Calu3 (cell line): ENCODE measurements at places on chromosomes 12 and 14. TPM values are rescaled to one million over a fixed set of nuclear protein-coding genes. Genes with fewer than 3 reads are reported as not detected.

SERPINA10 gene
- not detected in 2 replicates for total RNA-seq

RNF212B gene
- not detected in 2 replicates for total RNA-seq

DNA sequence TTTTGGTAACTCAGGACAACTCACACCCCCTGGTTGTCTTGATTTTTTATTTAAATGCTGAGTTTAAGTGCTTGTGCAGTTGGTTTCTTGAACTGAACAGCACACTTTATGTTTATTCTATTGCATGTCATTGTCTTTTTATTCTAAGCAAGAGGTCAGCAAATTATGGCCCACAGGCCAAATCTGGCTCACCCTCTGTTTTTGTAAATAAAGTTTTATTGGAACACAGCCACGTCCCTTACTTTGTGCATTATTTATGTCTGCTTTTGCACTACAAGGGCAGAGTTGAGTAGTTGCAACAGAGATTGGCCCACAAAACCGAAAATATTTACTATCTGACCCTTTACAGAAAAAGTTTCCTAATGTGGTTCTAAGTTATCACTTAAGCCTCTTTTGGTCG lies 52.3 kb downstream of the SUDS3 start:
- no peak overlapping the region for H3K4me3 ChIP-seq
- H3K27me3 ChIP-seq = no peaks in the 10 kb centered on the region
- no peaks in the 10 kb centered on the region for H3K4me1 ChIP-seq

DNA sequence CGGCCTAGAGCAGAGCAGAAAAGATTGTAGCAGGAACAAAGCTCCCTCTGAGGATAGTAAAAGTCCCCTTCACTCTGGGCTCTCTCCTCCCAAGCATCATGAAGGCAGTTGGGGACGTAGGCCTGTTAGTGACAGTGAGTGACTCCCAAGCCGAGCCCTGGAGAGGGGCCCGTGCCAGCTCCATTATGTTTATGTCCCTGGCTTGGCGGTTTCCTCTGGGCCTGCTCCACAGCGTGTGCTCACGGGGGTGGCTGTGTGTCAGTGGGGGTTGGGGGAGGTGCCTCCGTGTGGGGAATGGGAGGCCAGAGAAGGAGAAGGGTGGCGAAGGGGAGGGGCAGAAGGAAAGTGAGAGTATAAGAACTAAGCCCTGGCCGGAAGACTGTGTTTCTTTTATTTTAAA lies 170.0 kb upstream of the VASH1 start:
- no peak overlapping the region for H3K4me3 ChIP-seq
- no peak overlapping the region for H3K27ac ChIP-seq
- no peaks in the 10 kb centered on the region for H3K36me3 ChIP-seq
- peaks cover 61% of the 10 kb centered on the region for H3K27me3 ChIP-seq
- no peak for DNase-seq
- no peaks in the 10 kb centered on the region for H3K4me1 ChIP-seq

GRCh38 chr12:20262119-20262518 lies 106.2 kb upstream of the PDE3A start:
- no peaks in the 10 kb centered on the region for H3K36me3 ChIP-seq
- H3K4me3 ChIP-seq = no peak overlapping the region
- no peaks in the 10 kb centered on the region for H3K27me3 ChIP-seq
- no peak overlapping the region for H3K27ac ChIP-seq
- no peak for DNase-seq

- H3K4me1 ChIP-seq = no peaks in the 10 kb centered on the region
- no peak for DNase-seq
- H3K27me3 ChIP-seq = no peaks in the 10 kb centered on the region
- H3K4me3 ChIP-seq = no peak overlapping the region
Observed at GRCh38 chr14:54787261-54787660, 115.4 kb downstream of the GCH1 start.

DNA sequence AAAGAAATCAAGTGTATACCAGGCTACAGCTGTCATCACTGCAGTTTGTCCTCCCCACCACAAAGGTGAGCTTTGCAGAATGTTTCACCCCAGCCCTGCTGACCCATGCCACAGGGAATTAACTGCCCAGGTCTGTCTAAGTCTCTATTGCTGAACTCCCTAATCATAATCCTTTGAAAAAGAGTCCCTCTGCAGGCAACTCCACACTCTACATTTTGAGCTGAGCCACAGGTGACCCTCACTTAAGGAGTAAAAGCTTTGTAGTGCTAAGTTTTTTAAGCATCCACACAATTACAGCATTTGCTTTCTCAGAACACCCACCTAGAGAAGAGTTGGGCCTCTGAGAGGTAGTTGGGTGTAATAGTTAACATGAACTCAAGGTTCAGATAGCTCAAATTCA lies 90.0 kb downstream of the C12orf50 start:
- H3K4me1 ChIP-seq = no peaks in the 10 kb centered on the region
- no peak overlapping the region for H3K4me3 ChIP-seq
- no peak for DNase-seq
- H3K27me3 ChIP-seq = no peaks in the 10 kb centered on the region
- no peaks in the 10 kb centered on the region for H3K36me3 ChIP-seq
- no peak overlapping the region for H3K27ac ChIP-seq

GRCh38 chr12:49295082-49295936 lies at the start of gene PRPH:
Gene PRPH (plus strand): TSS chr12:49295147. CDS start chr12:49295201, 54 bp downstream.
- H3K27ac ChIP-seq = no peak within 1 kb of the TSS
- no peak within 1 kb of the TSS for H3K4me3 ChIP-seq
- H3K36me3 ChIP-seq = peaks cover 11% of the 10 kb centered on the region

DNA sequence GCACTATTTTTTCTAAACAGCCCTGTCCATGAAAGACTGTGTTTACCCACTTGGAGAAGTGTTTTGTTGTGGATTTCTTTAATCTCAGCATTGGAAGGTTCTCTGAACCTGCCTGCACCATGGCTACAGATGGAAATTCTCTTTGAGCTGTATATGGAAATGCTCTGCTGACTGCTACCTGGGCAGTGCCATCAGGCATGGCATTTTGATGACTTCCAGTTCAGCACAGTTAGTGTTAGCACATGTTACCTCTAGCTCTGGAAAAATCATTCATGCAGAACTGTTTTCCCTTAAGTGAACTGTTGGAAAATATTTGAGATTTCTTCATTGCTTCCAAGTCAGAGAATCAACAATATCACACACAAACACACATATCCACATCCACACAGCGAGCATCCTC lies 52.6 kb upstream of the RIC8B start:
- no peak for DNase-seq
- H3K27ac ChIP-seq = no peak overlapping the region
- no peaks in the 10 kb centered on the region for H3K27me3 ChIP-seq
- no peaks in the 10 kb centered on the region for H3K4me1 ChIP-seq
- H3K36me3 ChIP-seq = no peaks in the 10 kb centered on the region

DNA sequence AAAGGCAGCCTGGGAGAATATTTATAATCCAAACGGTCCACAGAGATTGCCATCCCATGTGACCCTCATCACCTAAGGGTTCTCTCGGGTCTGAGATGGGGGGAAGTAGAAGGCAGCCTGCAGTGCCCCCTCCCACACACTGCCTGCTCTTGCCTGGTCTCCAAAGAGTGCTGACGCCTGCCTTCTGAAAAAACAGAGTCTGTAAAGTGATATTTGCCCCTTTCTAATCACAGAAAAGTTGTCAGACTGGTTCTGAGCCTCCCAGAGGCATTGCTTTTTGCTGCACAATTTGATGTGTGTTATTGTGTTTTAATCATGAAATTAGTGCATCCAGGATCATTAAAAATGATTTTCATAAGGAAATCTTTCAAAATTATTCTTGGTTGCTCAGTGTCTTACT lies 59.2 kb downstream of the TMEM30B start:
- peaks cover 26% of the 10 kb centered on the region for H3K4me1 ChIP-seq
- no peak overlapping the region for H3K4me3 ChIP-seq
- DNase-seq = peak; percentile 3
- H3K27ac ChIP-seq = no peak overlapping the region
- peaks cover 11% of the 10 kb centered on the region for H3K27me3 ChIP-seq

- H3K27me3 ChIP-seq = no peaks in the 10 kb centered on the region
- peaks cover 100% of the 10 kb centered on the region for H3K36me3 ChIP-seq
- H3K4me3 ChIP-seq = peak overlapping the region; percentile 70
- peak; percentile 76 for DNase-seq
- H3K27ac ChIP-seq = peak overlapping the region; percentile 96
Observed at GRCh38 chr12:52246720-52247621, 13.9 kb downstream of the KRT7 start.

DNA sequence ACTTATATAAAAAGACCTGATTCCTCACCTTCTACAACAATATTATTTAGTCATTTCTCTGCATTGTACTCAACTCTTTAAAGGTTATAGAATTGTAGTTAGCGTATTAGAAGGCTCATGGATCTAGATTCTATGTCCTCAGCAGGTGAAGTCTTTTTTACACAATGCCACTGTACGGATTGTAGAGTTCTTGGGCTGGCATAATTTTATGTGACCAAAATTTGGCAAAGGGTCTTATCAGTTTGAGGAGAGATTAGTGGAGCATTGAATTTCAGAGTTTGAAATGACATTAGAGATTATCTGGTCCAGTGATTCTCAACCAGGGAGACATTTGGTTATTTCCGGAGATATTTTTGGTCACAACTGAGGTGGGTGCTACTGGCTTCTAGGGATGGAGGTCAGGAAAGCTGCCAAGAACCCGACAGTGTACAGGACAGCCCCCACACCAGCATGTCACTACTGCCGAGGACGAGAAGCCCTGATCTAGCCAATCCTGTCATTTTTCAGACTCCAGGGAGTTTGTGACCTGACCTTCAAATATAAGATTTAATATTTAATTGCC lies 63.9 kb downstream of the BICD1 start:
- H3K4me3 ChIP-seq = no peak overlapping the region
- DNase-seq = no peak
- no peaks in the 10 kb centered on the region for H3K27me3 ChIP-seq
- H3K4me1 ChIP-seq = no peaks in the 10 kb centered on the region
- H3K36me3 ChIP-seq = no peaks in the 10 kb centered on the region

- peaks cover 84% of the 10 kb centered on the region for H3K27me3 ChIP-seq
- H3K4me1 ChIP-seq = no peaks in the 10 kb centered on the region
- no peak overlapping the region for H3K27ac ChIP-seq
- H3K36me3 ChIP-seq = no peaks in the 10 kb centered on the region
- H3K4me3 ChIP-seq = no peak overlapping the region
Observed at GRCh38 chr12:112862636-112863290, 44.0 kb upstream of the OAS1 start.

DNA sequence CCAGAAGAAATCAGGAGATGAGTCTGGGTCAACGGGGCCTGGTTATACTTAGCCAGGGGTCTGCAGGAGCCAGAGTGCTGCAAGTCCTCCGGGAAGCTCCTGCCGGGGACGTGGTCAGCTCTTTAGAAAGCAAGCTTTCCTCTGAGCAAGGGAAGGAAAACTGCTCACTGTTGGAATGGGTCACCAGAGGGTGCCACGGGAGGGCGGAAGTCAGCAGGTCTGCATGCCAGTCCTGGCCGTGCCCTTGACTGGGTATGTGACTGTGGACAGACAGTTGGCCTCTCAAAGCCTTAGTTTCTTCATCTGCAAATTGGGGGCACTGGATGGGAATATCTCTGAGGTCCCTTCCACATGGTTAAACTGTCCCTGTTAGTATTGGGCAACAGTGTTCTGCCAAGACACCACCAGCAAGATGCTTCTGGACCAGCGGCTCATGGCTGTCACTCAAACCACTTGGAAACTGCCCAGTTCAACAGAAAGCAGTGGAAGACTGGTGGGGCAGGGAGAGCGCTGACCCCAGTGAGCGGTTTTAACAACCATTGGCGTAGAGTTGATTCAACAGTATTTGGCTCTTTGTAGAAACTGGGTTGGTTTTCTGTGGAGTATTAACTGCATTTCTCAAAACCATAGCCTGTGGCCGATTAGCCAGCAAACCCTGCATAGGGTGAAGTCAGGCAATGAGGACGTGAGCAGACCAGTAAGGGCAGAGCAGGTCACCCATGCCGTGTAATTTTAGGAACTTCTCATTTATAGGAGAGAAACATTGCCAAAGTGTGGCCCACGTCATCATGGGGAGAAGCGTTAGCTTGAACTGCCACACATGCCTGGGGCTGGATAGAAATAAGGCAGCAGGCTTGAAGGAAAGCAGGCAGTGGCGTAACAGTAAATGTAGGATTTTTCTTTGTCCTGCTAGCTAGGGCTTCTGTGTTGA lies 163.9 kb upstream of the PRMT8 start:
- no peak for DNase-seq
- no peaks in the 10 kb centered on the region for H3K4me1 ChIP-seq
- no peaks in the 10 kb centered on the region for H3K36me3 ChIP-seq
- no peak overlapping the region for H3K27ac ChIP-seq

DNA sequence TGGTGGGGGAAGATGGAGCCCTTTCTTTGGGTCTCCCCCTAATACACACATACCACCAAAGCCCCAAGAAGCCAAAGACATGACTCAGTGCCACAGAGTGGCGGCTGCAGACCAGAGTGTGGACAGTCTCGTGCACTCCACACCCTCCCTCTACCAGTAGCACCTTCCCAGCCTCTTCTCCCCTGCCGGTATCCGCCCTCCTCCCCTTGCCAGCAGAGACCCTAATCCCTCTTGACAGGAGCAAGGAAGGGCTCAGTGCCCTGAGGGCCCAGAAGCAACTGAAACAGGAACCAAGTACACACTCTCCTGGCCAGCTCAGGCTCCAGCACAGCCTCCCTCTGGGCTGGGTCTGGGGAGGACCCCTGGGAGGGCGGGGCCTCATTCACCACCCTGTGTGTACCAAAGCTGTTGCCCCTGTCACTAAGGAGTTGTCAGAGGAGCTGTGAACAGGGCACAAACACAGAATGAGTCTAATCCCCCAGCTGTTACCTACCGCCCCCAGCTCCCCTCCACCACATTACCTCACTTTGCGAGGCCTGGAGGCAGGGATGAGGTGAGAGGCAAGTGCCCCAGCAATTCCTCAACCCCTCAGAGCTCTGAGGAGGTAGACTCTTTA lies 8.2 kb downstream of the SPRYD3 start:
- no peak overlapping the region for H3K4me3 ChIP-seq
- no peaks in the 10 kb centered on the region for H3K27me3 ChIP-seq
- no peak overlapping the region for H3K27ac ChIP-seq

DNA sequence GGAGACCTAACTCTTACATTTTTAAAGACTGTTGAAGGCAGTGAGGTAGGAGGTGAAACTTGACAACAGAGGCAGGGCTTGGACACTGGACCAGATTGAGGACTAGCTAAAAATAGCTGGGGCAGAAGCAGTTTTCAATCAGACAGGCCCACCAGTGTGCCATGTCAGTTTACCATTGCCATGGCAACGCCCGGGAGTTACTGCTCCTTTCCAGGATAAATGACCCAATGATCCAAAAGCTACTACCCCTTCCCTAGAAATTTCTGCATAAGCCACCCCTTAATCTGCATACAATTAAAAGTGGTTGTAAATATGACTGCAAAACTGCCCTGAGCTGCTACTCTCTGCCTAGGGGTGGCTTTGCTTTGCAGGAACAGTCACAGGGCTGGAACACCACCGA lies 53.2 kb upstream of the PKP2 start:
- no peaks in the 10 kb centered on the region for H3K36me3 ChIP-seq
- DNase-seq = no peak
- no peak overlapping the region for H3K27ac ChIP-seq
- peaks cover 11% of the 10 kb centered on the region for H3K4me1 ChIP-seq
- no peaks in the 10 kb centered on the region for H3K27me3 ChIP-seq
- no peak overlapping the region for H3K4me3 ChIP-seq

DNA sequence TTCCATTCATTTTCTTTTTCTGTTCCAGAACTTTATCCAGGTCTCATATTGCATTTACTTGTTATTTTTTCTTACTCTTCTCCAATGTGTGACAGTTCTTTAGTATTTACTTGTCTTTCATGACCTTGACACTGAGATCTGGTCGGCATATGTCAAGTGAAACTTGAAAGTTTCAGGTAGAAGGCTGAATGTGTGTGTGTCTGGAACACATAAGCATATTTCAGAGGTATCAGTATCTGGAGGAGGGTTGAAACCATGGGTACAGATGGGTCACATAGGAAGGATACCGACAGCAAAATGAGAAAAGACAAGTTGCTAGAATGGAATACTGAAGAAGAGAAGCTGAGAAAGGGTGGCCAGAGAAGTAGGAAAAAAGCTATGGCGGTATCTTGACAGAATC lies 22.5 kb upstream of the PTGDR start:
- no peak overlapping the region for H3K27ac ChIP-seq
- DNase-seq = no peak
- H3K27me3 ChIP-seq = peaks cover 54% of the 10 kb centered on the region
- no peaks in the 10 kb centered on the region for H3K36me3 ChIP-seq
- no peaks in the 10 kb centered on the region for H3K4me1 ChIP-seq
